ENCODE measurements at places on chromosomes 5 and 9.
A peak's percentile ranks its signal among the peaks of the same experiment; 100 is the strongest.

DNA sequence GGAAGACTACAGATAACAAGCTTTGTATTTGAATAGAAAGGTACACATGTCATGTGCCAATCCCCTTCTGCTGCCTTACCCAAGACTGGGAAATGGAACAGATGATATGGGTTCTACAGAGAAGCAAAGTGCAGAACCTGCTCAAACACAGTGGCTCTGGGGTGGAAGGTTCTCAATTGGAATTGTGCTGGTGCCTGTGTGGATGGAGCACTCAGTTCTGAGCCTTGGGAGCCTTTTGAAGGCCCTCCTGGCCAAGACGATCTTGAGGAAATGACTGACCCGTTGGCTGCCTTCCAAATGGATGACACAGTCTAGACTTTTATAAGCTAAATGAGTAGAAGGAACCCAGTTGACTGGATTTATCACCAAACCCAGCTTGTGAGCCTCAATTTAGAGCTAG, 4.2 kb upstream of the PRSS3 start:
- DNase-seq: peak; percentile 68

DNA sequence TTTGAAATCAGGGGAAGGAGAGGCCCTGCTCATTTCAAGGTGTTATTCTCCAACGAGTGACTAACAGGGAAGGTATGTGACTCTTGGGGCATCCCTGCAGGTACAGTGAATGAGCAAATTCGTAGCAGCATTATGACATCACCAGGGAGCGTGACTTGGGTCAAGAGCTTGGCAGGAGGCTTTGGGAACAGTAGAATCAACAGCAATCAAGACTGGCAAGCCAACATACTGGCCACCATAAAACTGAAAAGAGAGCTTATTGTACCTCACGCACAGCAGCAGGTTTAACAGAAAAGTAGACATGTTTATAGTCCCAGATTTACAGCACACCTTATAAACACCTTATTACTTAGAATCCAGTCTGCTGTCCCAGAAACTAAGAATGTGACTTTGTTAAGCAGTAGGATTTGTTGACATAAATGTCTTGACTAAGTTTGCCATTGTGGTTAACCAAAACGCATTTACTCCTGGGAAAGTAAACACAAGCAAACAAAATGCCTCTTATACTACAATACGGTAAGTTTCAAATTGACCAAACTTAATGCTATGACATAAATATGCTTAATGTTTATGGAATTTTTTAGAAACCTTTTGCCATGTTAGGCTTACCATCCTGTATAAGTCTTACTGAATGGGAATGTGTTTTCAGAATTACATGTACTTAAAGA, 297.8 kb downstream of the NPR3 start:
- no peak for DNase-seq

GRCh38 chr9:14395317-14396082, 81.6 kb upstream of the NFIB start:
- no peak for DNase-seq

GRCh38 chr5:82154776-82155175, 123.4 kb downstream of the RPS23 start:
- DNase-seq: no peak

GRCh38 chr5:71705421-71705820, 13.7 kb upstream of the CARTPT start:
- no peak for DNase-seq

- DNase-seq: no peak
These were observed 28.2 kb upstream of the CPLX2 start for GRCh38 chr5:175842951-175843793.

GRCh38 chr5:43773478-43773844, 170.5 kb downstream of the NNT start:
- no peak for DNase-seq

GRCh38 chr9:97766092-97766491, 69.0 kb upstream of the XPA start:
- no peak for DNase-seq

DNA sequence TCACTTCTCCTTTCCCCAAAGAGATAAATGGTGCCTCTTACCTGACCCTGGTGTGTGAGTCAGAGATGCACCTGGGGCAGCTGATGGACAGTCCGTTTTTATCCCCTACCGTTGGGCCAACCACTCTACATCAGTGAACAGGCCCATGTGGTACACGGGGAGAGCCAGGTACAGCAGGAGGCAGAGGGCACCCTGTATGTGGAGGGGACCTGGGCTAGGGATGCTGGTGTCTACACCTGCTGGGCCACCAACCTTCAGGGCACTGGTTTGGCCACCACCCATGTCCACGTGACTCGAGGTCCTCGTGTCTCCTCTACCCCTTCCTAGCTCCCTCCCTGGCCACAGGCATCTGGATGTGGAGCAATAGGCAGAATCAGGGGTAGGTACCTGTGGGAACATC, 22.7 kb upstream of the ANXA6 start:
- DNase-seq: no peak
